Right ventricle myocardium superior (tissue), 1 donor: ENCODE measurements at places on chromosomes 16 and 17. TPM values are rescaled to one million over a fixed set of nuclear protein-coding genes. Genes with fewer than 3 reads are reported as not detected.

Gene TBX4
- not detected for total RNA-seq

Gene USP7
- 62.4 TPM for total RNA-seq

Gene PPY
- total RNA-seq = not detected

Gene CTRB1
- not detected for total RNA-seq

Gene CTF1
- total RNA-seq = 6.5 TPM
